ENCODE measurements at places on chromosomes 4 and X.

DNA sequence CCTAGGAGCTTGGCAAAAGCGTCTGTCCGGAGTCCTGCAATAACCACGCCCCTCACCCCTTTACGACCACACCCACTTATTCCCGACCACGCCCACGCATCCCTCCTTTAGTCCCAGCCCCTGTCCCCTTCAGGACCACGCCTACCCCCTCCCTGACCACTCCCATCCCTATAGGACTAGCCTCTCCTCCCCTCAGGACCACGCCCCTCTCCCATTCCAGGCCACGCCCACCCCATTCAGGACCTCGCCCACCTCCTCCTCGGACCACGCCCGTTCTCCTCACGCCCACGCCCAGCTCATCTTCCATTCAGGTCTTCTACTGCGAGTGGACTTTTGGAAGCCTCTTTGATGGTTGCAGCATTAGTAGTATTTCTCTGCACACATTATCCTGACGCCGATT is 131.2 kb upstream of the STX18 start:
- DNase-seq: no peak

DNA sequence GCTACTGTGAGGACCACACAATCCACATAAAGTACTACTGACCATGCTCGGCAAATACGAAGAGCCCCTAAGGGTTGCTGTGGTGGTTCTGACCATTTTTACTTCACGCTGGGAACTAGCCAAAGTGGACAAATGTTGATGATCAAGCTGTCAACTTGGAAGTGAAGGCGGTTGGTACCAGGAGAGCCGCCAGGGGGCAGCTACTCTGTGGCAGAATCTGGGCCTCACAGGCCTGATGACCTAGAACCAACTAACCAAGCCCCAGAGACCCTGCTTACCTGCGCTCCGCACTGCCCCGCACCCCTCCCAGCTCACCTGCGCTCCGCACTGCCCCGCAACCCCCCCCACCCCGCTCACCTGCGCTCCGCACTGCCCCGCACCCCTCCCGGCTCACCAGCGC is 5.6 kb downstream of the GAK start:
- no peak for DNase-seq

DNA sequence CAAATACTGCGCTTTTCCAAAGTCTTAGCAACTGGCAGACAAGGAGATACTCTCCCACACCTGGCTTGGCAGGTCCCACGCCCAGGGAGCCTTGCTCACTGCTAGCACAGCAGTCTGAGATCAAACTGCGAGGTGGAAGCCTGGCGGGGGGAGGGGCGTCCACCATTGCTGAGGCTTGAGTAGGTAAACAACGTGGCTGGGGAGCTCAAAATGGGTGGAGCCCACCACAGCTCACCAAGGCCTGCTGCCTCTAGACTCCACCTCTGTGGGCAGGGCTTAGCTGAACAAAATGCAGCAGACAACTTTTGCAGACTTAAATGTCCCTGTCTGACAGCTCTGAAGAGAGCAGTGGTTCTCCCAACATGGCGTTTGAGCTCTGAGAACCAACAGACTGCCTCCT is 23.0 kb upstream of the NFKB1 start:
- no peak for DNase-seq

DNA sequence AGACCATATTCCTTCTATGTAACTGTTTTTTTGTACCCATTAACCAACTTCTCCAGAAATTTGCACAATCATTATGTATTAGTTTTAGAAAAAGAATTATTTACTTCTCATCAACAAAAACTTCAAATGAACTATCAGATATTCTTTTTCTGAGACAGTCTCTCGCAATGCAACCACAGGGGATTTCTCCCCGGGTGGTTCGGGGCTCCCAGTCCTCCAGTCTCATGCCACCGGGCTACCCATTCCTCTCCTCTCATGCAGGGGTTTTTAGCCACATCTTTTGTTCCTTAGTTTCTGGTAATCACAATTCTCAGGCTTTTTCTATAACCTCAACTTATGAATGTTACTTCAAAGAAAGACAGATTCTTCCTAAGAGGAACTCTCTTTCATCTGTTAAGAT is 46.6 kb upstream of the CLNK start:
- no peak for DNase-seq

DNA sequence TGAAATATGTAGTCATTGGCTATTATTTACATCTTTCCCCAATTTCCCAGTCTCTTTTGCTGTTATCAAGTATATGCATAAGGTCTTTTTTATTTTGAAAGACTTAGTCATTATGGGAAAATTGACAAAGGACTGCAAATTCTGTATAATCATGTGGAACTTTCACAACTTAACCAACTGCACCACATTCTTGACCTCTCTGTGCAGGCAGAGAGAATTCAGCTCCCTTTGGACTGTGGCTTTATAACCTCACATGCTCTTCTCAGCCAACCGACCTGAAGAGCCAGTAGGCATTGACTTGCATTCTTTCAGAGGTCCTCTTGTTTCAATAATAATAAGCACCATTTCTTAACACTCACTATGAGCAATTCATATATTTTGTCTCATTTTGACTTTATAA is 66.9 kb downstream of the ANXA3 start:
- no peak for DNase-seq

DNA sequence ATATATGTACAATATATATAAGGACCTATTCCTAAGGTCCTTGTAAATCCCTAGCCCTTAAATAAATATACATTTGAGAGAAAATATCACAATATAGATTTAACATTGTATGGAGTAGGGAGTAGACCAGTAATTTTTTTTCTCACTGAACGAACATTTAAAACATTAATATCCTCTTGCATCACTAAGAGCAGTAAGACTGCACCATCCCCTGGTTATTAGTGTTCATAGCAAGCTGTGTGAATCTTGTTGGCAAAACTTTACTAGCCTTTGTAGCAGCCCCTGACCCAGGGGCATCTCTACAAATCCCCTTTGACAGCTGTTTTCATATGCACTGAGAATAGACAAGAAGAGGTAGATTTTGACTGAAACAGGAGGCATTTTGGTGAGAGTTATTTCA is 146.5 kb downstream of the IL1RAPL2 start:
- no peak for DNase-seq

Measured in stimulated activated CD4-positive, alpha-beta T cell treated with anti-CD3 and anti-CD28 coated beads, Interleukin-1b, Interleukin-23, amount 100 ng/mL, for 24 hours (primary cell).